ENCODE measurements at places on chromosomes 13 and 19. TPM values are rescaled to one million over a fixed set of nuclear protein-coding genes. Genes with fewer than 3 reads are reported as not detected.
A peak's percentile ranks its signal among the peaks of the same experiment; 100 is the strongest.

GRCh38 chr13:96426167-96426566 is 336.3 kb downstream of the HS6ST3 start:
- DNase-seq, result no peak
- no peak overlapping the region for H3K27ac ChIP-seq
- H3K4me1 ChIP-seq, result no peaks in the 10 kb centered on the region

GRCh38 chr19:52140032-52140710 is 433 bp upstream of the ZNF616 start:
- peak overlapping the region; percentile 91 for H3K27ac ChIP-seq
- no peaks in the 10 kb centered on the region for H3K27me3 ChIP-seq
- no peaks in the 10 kb centered on the region for H3K36me3 ChIP-seq
- peak overlapping the region; percentile 95 for H3K4me3 ChIP-seq

- H3K4me3 ChIP-seq, result no peak overlapping the region
- H3K27ac ChIP-seq, result no peak overlapping the region
- no peak for DNase-seq
- peaks cover 6% of the 10 kb centered on the region for H3K27me3 ChIP-seq
These were observed 53.5 kb upstream of the TSHZ3 start for GRCh38 chr19:31402529-31403316.

The GJB2 gene
- total RNA-seq, result 0.88 TPM

The AP1M2 gene
- total RNA-seq, result 34.1 TPM

DNA sequence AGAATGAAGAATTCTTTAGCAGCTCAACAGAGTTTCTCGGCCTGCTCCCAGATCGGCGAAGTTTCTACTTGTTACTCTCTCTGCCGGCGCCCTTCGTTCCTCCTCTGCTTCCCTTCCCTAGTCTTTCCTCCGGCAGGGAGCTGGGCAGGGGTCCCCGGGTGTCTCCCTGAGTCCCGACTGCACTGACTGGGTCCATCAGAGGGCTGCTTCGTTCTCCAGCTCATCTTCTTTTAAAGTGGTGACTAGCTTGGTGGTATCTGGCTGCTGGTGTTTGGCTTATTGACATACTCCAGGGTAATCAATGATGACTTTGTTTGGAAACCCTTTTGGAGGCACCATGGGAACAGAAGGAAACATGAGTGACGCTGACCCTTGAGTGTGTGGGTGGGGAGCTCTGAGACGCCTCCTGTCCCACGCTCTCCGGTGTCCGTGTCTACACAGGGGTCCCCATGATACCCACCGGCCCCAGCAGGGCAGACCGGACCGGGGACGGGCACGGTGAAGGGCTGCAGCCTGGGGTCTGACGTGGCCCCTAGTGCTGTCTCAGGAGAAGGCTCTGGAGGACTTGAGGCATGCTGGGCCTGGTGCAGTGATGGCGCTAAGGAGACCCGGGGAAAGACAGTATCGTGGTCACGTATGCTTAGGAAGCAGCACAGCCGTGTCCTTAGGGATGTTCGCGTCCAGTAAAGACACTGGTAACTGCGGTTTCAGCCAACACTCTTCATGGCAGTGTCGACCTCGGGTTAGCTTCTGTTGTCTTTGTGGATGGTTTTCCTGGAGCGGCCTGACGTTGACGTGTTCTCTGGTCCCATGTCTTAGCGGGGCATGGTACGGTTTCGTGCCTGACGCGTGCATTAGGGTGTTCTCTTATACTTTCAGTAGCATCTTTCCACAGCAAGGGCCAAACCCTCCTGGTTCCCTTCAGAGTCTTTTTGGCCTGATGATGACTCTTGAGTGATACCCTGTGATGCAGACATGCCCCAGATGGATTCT is 23.8 kb downstream of the NAXD start:
- no peak overlapping the region for H3K27ac ChIP-seq
- no peaks in the 10 kb centered on the region for H3K27me3 ChIP-seq
- H3K36me3 ChIP-seq, result peaks cover 21% of the 10 kb centered on the region
- DNase-seq, result no peak
- H3K4me3 ChIP-seq, result no peak overlapping the region
- no peaks in the 10 kb centered on the region for H3K4me1 ChIP-seq

GRCh38 chr19:12886969-12887747 is at the start of gene KLF1:
Gene KLF1 (minus strand): TSS chr19:12887201. CDS start chr19:12887140, 61 bp downstream.
- DNase-seq, result no peak
- H3K4me3 ChIP-seq, result peak within 1 kb of the TSS; percentile 61
- no peaks in the 10 kb centered on the region for H3K36me3 ChIP-seq
- no peaks in the 10 kb centered on the region for H3K4me1 ChIP-seq

All from breast epithelium (tissue), 4 donors.